RKO (cell line): ENCODE measurements at places on chromosomes 3 and 15.

DNA sequence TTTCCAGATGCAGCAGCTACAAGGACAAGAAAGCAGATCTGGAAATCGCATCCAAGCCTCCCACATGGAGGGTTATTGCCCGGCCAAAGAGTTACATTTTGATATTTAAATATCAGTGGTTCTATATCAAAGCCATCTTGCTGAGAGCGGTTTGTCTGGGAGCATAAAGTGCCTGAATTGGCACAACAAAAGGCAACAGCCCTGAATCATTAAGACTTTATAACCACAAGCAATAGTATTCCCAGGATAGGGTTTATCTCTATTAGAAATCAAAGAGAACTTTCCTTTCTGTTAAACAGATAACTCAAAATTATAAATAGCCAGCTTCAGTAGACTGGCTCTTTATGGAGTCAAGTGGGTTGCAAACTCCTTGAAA, 564.7 kb downstream of the ROBO1 start:
- no peak for DNase-seq

- no peak for DNase-seq
Measured at GRCh38 chr3:36991147-36991546, 1.8 kb downstream of the EPM2AIP1 start.

DNA sequence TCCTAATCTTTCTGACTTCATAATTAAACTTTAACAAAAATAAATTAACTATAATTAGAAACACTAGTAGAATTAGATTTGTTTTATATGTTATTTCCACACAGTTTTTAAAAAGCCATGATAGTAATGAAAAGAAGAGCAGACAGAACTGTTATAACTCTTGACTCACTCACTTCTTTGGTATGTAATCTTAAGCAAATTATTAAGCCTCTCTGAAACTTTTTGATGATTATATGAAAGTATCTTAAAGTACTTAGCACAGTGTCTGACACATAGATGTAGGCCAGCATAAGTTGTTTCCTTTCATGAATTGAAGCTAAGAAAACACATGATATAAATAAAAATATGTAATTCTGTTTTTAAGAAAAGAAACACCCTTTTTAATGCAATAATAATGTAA, 123.6 kb upstream of the MLF1 start:
- DNase-seq, result no peak

GRCh38 chr15:31024330-31024729, 32.9 kb upstream of the MTMR10 start:
- no peak for DNase-seq

DNA sequence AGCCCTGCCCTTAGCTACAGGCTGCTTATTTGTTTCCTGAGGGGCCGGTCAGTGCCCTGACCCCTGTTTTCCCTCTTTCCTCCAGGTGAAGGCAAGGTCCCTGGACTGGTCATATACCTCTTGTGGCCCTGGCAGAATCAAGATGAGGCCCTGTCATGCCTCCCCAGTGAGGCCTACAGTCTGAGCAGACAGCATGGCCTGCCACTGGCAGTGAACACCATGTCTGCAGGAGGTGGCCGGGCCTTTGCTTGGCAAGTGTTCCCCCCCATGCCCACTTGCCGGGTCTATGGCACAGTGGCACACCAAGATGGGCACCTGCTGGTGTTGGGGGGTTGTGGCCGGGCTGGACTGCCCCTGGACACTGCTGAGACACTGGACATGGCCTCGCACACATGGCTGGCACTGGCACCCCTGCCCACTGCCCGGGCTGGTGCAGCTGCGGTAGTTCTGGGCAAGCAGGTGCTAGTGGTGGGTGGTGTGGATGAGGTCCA, 1.2 kb downstream of the KLHDC8B start:
- DNase-seq, result no peak

DNA sequence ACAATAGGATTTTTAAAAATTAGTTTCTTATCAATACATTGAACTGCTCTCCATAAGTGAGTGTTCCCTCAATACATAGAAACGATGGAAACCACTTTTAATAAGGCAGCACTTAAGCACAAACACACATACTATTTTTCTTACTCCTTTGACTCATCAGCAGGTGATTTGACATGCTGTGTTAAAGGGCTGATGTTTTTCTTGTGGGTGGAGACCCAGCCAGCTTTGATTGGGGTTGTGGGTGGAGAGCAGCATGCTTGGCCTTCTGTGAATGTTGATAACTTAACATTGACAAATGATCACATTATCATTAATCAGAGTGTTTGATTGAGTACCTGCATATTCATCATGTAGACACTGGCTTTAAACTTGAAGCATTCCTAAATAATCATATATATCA, 223.0 kb upstream of the DPH6 start:
- no peak for DNase-seq

GRCh38 chr3:113948015-113948917, 453 bp downstream of the ZDHHC23 start:
- peak; percentile 22 for DNase-seq

DNA sequence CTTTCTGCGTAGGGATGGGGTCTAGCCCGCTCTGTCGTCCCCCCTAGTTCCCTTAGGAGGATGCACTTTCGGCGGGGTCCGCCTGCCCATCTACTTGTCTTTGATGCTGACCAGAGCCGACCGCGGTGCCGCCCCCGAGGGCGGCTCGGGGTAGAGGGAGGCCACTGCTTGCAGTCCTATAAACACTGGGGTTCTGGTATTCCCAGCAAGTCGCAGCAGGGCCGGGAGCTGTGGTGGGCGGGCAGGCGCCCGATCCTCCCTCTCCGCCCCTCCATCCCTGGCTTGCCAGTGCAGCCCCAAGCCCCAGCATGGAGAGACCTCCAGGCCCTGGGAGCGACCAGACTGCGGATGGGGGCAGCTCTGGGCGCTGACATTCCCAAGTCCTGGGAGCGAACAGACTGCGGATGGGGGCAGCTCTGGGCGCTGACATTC, 830 bp downstream of the SEMA4B start:
- DNase-seq, result peak; percentile 18

GRCh38 chr15:51405693-51406523, 64.5 kb downstream of the GLDN start:
- DNase-seq, result no peak

DNA sequence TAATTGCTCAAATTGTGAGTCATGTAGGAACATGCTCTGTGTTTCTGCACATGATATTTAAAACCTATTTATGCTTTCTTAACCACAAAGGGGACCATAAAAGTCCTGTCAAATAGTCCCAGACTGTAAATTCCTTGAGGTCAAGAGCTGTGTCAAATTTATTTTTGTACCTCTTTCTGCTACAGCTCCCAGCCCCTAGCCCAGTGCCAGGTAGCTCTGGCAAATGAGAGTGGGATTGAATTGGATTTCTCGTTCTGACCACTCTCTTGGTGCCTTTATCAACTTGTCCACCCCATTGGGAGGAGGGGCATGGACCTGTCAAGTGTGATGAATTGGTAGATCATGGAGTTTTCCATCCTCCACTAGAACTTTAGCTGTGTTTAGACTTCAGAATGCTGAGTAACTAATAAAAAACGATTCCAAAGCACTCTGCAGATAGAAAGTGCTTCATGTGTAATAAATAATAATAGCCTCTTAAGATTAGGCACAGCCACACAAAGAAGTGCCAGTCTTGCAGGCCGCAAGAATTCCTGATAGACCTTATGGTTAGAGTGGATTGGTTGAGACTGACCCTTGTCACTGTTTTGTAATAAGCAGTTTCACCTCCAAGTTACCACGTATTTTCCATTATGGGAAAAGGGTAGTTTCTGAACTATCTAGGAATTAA, 120.4 kb downstream of the LPP start:
- no peak for DNase-seq

GRCh38 chr3:171606151-171606751, 146.0 kb upstream of the TNIK start:
- DNase-seq, result no peak

DNA sequence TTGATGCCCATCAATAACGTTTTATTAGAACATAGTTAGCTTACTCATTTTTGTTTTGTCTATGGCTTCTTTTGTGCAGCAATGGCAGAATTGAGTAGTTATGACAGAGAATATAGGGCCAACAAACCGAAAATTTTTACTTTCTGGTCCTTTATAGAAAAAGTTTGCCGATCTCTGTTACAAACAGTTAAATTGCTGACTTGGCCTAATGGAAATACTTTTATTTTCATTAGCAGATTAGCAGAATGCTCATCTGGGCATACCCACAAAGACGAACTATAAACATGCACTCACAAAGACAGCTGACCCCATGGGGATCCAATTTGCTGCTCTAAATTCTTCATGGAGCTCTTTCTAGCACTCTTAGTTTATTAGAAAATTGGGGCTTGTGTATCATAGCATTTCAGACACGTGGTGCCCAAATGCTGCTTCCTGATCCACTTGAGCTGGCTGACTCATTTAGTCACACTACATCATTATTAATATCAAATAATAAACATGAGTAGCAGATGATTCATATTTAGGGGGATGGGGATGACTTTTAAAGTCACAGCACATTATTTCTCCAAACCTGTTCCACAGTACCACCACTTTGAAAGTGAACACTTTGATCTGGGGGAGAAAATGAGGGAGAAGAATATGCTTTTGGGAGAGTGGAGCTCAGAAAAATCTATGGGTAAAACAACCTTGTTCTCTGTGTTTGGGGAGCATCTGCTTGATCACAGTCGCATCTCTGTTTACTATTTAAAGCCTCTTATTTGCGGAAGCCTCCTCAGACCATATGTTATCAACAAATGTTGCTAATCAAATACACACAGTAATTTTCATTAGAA, 228.1 kb upstream of the FEZF2 start:
- DNase-seq, result peak; percentile 92

- DNase-seq, result peak; percentile 75
Measured at GRCh38 chr3:197309528-197310361, 11.3 kb upstream of the DLG1 start.

- peak; percentile 58 for DNase-seq
Measured at GRCh38 chr3:72123908-72124441, 339.0 kb upstream of the PROK2 start.

DNA sequence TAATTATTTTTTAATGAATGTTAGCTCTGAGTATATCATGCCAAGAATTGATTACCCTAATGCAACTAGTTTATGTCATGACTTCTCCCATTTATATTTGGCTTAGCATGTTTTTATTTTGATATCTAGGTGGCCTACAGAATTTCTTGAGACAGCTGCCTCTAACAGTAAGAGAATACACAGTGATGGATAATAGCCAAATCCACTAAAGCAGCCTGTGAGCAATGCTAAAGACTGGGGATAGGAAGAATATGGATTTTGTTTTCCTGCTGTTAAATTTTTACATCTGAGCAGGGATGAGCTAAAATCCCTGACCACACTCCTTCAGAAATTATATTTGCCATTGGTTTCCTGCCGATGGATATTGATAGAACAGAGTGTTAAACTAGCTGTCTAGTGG, 149.3 kb upstream of the TGFBR2 start:
- DNase-seq, result no peak

GRCh38 chr3:130117933-130118332, 36.3 kb downstream of the ALG1L2 start:
- no peak for DNase-seq

DNA sequence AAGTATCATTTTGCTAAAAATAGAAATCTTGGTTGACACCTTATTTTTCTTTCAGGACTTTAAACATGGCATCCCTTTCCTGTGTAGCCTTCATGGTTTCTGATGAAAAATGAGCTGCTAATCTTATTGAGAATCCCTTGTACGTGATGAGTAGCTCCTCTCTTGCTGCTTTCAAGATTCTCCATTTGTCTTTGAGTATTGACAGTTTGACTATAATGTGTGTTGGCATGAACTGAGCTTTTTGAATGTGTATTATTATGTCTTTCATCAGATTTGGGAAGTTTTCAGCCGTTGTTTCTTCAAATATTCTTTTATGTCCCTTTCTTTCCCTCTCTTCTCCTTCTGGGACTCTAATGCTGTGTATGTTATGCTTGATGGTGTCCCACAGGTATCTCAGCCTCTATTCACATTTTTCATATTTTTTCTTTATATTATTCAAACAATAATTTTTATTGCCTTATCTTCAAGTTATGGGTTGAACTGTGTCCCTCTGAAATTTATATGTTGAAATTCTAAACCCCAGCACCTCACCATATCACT, 4.1 kb upstream of the C3orf22 start:
- DNase-seq, result no peak

DNA sequence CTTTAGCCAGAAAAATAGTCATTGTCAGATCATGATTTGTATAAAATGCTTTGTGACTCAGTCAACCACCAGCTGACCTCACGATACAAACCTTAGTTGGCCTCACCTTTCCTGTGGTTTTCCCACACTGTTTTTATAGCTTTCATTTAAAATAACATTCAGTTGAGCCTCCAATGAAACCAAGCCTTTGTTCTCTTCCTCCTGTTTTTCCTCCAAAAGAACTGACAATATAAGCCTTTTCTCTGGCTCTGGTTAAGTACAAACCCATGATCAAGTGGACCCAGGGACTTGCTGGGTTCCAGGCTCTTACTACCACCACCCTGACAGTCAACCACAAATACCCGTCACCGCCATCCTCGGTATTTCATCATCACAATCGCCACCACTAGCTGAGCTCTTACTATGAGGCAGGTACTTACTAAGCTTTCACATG, 81.7 kb downstream of the TAMM41 start:
- peak; percentile 54 for DNase-seq

DNA sequence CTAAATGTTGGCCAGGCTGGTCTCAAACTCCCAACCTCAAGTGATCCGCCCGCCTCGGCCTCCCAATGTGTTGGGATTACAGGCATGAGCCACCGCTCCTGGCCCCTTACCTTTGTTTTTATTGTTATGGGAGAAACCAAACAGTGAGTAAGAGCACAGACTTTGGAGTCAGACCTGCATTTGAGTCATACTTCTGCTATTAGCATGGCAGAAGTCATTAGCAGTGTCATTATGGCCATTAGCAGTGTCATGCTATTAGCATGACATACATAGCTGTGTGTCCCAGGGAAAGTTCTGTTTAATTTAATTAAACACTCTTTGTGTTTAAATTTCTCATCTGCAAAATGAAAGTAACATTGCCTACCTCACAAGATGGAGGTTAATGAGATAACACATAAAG, 54.8 kb downstream of the SQOR start:
- DNase-seq, result peak; percentile 16

- DNase-seq, result no peak
Measured at GRCh38 chr15:75823860-75824613, 19.2 kb upstream of the UBE2Q2 start.

DNA sequence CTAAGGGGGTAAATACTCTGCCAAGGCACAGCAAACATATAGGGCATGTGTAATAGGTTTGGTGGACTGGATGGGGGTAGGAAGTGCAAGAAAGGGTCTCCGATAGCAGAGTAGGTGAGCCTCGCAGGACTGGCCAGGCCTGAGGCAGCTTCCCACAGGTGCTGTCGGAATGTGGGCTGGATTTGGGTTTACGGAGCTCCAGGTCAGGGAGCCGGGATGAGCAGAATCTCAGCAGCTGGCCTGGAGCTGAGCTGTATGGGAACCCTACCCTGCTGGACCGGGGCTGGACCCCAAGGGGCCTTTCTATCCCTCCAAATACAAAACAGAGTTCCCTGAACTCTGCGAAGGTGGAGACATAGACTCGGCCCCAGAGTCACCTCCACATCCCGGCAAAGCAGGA, 15.0 kb downstream of the KLF15 start:
- DNase-seq, result no peak

DNA sequence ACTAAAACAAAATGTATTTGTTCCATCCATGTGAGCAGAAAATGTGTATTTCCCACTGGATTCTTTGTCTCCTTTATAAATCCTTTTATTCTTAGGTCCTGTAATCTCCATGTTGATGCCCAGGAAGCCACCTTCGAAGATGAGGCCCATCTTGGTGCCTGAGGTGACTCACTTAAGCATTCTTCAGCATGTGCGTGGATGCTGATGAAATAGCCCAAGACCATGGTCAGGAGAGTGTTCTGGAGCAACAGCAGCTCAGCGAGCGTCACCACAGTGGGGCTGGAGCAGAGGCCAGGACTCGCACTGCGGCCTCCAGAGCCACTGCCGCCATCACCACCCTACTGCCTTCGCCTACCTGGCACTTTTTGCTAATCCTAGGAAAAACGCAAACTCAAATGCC, 520.9 kb downstream of the FHIT start:
- no peak for DNase-seq
